ENCODE measurements at places on chromosomes 6 and 20. TPM values are rescaled to one million over a fixed set of nuclear protein-coding genes. Genes with fewer than 3 reads are reported as not detected.

DNA sequence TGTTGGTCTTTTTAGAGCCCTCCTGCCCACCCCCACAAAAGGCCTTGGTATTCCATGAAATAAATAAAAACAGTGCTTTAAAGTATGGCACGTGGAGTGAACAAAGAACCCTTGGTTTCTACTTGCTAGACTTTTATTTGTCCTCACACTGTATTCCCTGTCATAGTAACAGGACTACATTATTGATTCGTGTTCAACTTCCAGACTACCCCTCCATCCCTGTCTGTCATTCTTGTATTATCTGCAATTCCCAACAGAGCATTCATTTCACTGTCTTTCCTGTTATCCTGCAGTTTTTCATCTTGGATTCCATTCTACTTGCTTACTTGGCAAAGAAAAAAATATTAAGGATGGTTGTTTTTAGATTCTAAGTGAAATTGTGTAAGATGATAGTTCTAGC lies 307.4 kb upstream of the CNR1 start:
- H3K4me3 ChIP-seq, result no peak overlapping the region
- H3K4me1 ChIP-seq, result no peaks in the 10 kb centered on the region
- peaks cover 4% of the 10 kb centered on the region for H3K36me3 ChIP-seq

GRCh38 chr6:83221889-83222479 lies 28.8 kb downstream of the RWDD2A start:
- DNase-seq, result peak; percentile 49
- peaks cover 21% of the 10 kb centered on the region for H3K4me1 ChIP-seq
- no peaks in the 10 kb centered on the region for H3K27me3 ChIP-seq
- no peak overlapping the region for H3K4me3 ChIP-seq
- H3K27ac ChIP-seq, result no peak overlapping the region

The NDRG3 gene
- 37.4 TPM for total RNA-seq

DNA sequence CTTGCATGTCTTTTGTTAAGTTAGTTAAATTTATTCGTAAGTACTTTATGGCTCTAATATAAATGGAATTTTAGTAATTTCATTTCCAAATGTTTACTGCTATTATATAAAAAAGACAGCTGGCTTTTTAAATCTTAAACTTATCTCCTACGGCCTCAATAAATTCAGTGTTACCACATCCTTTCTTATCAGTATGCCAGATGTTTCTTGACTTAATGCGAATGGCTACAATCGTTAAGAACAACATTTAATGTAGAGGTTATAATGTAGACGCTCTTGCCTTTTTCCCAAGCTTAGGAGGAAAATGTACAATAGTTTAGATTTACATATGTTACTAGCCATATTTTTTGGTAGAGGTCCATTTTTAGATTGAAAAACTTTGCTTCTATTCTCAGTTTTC lies 659.4 kb downstream of the TENT5A start:
- peaks cover 6% of the 10 kb centered on the region for H3K4me1 ChIP-seq
- peaks cover 5% of the 10 kb centered on the region for H3K36me3 ChIP-seq
- H3K27ac ChIP-seq, result no peak overlapping the region
- no peaks in the 10 kb centered on the region for H3K27me3 ChIP-seq
- DNase-seq, result no peak

The MATN4 gene
- not detected for total RNA-seq

GRCh38 chr6:133108419-133108818 lies 132.7 kb upstream of the EYA4 start:
- H3K27ac ChIP-seq, result no peak overlapping the region
- H3K4me3 ChIP-seq, result no peak overlapping the region
- H3K36me3 ChIP-seq, result no peaks in the 10 kb centered on the region
- H3K4me1 ChIP-seq, result no peaks in the 10 kb centered on the region

DNA sequence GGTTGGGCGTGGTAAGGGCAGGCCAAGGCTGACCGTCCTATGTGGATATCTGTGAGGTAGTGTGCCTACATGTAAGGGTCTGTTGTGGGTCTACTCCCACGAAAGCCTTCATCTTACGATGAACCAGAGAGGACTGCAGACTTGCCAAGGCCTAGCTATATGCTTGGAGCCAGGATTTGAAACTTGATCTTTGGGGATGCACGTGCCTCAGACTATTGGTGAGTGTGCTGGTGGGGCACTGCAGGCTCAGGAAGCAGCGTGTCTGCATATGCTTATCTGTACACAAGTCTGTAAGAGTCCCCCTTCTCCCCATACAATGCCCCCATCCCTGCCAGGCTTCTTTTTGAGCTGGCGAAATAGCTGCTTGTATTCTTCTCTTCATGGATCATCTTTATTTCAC lies 17.9 kb downstream of the PLCG1 start:
- no peaks in the 10 kb centered on the region for H3K27me3 ChIP-seq
- H3K4me3 ChIP-seq, result no peak overlapping the region
- no peak overlapping the region for H3K27ac ChIP-seq
- H3K36me3 ChIP-seq, result no peaks in the 10 kb centered on the region

GRCh38 chr20:34449674-34450592 lies 66.3 kb upstream of the DYNLRB1 start:
- H3K27me3 ChIP-seq, result no peaks in the 10 kb centered on the region
- H3K4me3 ChIP-seq, result no peak overlapping the region
- peaks cover 39% of the 10 kb centered on the region for H3K4me1 ChIP-seq
- DNase-seq, result no peak

- peak overlapping the region; percentile 87 for H3K4me3 ChIP-seq
- H3K36me3 ChIP-seq, result no peaks in the 10 kb centered on the region
- DNase-seq, result no peak
Measured at GRCh38 chr6:117264369-117264691, 1.0 kb upstream of the VGLL2 start.

The CCN6 gene
- total RNA-seq, result not detected

- H3K4me1 ChIP-seq, result peaks cover 32% of the 10 kb centered on the region
- H3K4me3 ChIP-seq, result 0 out of 2 replicates have a peak overlapping the region, but pooled peaks have one; percentile 28
- H3K27ac ChIP-seq, result no peak overlapping the region
- no peak for DNase-seq
- no peaks in the 10 kb centered on the region for H3K36me3 ChIP-seq
- peaks cover 4% of the 10 kb centered on the region for H3K27me3 ChIP-seq
Measured at GRCh38 chr20:44115762-44116644, 71.0 kb downstream of the JPH2 start.

DNA sequence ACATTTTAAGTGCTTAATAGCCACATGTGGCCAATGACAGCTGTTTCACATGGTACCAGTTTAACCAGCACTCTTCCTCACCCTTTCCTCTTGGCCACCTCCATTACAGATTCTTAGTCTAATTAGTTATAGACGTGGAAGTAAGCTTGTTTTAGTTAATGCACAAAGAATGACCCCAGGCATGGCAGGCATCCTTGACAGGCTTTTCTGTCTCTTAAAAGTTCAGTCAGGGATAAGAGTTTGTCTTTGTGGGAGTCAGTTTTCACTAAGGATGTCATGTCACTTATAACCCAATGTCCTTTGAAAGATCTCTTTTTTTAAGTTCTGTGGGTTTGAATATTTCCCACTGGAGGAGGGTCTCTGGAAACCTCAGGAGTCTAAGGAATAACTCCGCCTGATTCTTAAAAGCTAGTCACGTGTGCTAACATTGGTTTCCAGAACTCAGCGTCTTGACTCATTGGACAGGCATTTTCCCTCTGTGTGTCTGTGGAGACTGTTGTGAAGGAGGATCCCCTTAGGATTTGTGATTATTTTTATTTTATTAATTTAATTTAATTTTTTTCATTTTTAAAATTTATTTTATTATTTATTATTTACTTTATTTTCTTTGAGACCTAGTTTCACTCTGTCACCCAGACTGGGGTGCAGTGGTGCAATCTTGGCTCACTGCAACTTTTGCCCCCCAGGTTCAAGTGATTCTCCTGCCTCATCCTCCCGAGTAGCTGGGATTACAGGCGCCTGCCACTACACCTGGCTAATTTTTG lies 171.4 kb downstream of the ZFAND3 start:
- H3K4me1 ChIP-seq, result peaks cover 88% of the 10 kb centered on the region
- peak overlapping the region; percentile 74 for H3K4me3 ChIP-seq
- H3K36me3 ChIP-seq, result no peaks in the 10 kb centered on the region
- no peaks in the 10 kb centered on the region for H3K27me3 ChIP-seq

DNA sequence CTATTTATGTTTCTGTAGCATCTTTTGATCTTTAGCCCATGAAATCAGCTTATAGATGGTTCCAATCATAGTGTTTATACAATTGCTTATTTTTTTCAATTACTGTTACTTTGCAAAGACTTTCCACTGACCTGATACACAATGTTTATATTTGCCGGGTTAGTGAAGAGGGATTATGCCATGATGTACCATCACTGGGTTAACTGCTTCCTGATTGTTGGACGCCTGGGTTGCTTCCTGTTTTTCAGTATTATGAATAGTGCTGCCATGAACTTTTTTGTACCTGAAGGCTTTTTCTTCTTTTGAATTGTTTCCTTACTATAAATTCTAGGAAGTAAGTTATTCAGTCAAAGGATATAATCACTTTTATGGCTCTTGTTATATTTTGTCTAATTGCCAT lies 6.9 kb downstream of the MANBAL start:
- peak overlapping the region; percentile 94 for H3K27ac ChIP-seq
- peak overlapping the region; percentile 75 for H3K4me3 ChIP-seq
- peaks cover 86% of the 10 kb centered on the region for H3K4me1 ChIP-seq
- H3K36me3 ChIP-seq, result peaks cover 40% of the 10 kb centered on the region
- H3K27me3 ChIP-seq, result peaks cover 3% of the 10 kb centered on the region

DNA sequence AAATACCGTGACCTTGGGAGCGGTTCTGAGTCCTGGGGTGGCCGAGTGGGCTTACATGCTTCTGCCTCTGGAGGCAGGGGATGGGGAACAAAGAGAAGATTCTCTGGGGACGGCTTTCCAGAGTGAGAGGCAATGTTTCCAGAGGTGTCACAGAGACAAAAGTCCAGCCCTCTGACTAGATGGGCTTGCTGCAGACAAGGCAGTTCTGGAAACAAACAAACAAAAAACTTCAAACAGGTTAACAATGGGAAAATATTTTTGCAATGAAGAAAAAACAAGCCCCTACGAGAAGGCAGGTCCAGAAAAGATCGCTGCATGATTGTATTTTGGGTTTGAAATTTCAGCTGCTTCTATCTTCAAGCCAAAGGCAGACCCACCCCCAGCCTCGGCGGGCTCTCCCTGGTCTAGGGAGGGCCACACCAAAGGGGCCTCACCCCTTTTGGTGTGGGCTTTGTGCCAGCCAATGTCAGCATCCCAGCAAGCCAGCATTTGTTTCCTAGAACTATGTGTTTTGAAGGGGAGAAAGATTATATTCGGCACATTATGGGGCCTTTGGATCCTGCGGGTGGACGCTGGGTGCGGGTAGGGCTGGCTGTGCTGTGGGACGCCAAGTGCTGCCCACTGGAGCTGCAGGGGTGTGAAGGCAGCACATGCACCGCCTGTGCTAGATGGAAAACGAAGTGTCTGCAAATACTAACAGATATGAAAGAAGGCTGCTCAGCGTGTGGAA lies 42.9 kb downstream of the RIOK1 start:
- H3K27me3 ChIP-seq, result no peaks in the 10 kb centered on the region
- H3K4me3 ChIP-seq, result peak overlapping the region; percentile 71
- H3K36me3 ChIP-seq, result no peaks in the 10 kb centered on the region
- peaks cover 14% of the 10 kb centered on the region for H3K4me1 ChIP-seq

The C6orf132 gene
- total RNA-seq, result 6.6 TPM

The GRM1 gene
- total RNA-seq, result not detected

DNA sequence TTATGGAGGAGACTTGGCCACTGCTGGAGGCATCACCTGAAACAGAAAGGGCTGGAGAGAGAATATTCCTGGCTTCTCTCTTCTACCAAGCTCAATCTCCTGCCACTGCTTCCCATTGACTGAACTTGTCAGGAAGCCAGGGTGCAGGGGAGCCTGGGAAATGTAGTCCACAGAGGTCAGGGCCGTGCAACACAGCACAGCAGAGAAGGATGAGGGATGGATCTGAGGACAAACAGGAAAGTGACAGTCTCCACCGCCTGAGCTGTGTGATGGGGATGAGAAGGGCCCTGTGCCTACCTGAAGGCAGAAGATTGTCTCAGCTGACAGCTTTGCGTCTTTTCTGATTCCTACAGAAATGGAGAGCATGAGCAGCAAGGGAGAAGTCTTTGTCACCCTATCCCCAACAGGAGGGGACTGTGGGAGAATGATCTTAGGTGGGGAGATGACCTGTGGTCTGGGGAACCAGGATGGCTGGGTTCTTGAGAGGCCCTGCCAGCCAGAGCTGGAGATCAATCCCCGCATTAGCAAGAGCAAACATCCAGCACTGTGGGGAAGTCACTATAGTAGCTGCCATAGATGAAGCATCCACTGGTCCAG lies 114.2 kb downstream of the SNX5 start:
- peaks cover 19% of the 10 kb centered on the region for H3K36me3 ChIP-seq
- H3K27me3 ChIP-seq, result no peaks in the 10 kb centered on the region
- H3K27ac ChIP-seq, result no peak overlapping the region

The RALGAPA2 gene
- 3.6 TPM for total RNA-seq

The TREM1 gene
- not detected for total RNA-seq

DNA sequence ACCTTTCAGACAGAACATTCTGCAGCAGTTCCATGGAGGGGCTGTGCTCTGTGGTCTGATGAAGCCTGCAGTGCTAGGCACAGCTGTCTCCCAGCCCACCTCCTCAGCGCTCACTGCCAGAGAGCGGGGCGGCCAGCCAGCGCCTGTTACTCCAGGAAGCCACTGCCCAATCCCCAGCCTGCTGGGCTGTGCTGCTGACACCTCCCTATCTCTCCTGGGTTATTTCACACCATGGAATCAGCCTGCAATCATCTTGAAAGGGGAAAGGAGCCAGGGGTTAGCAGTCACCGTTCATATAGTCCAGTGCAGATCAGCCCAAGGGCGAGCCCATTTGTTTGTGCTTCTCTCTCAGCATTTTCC lies 46.3 kb upstream of the NHSL1 start:
- no peaks in the 10 kb centered on the region for H3K27me3 ChIP-seq
- no peak for DNase-seq
- H3K36me3 ChIP-seq, result peaks cover 4% of the 10 kb centered on the region
- peak overlapping the region; percentile 70 for H3K27ac ChIP-seq
- H3K4me3 ChIP-seq, result peak overlapping the region; percentile 81
- peaks cover 78% of the 10 kb centered on the region for H3K4me1 ChIP-seq

DNA sequence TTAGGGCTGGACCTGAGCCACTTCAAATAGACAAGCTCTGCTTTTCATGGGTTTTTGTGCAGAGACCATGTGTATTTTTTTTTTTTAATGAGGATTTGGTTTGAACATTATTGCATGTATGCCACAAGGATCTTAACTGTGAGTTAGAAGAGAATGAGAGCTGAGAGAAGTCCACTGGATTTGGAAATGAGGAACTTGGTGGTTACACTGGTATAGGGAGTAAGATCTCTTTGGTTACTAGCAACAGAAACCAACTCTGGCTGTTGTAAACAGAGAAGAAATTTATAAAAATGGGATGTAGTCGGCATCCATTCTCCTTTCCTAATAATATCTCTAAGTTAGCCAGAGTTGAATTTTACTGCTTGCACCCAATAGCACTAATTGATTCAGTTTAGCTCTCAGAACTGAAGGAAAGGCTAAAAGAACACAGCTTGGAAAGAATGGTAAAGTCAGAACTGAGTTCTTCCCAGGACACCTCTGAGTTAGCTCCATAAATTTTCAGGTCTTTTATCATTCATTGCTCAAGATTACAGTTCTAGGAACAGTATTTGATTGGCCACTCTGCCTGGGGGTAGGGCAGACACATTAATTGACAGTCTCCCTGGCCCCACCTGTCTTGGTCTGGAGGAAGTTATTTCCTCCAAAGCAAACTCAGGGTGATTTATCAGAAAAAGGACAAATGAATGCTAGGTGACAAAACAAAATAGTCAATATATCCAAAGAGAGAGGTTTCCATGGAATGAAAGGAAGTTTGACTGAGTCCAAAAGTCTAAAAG lies 3.9 kb upstream of the WFDC2 start:
- no peak for DNase-seq
- no peak overlapping the region for H3K27ac ChIP-seq
- no peaks in the 10 kb centered on the region for H3K36me3 ChIP-seq
- no peaks in the 10 kb centered on the region for H3K4me1 ChIP-seq
- H3K4me3 ChIP-seq, result no peak overlapping the region
- peaks cover 32% of the 10 kb centered on the region for H3K27me3 ChIP-seq
